ENCODE measurements at places on chromosomes 13 and 19. TPM values are rescaled to one million over a fixed set of nuclear protein-coding genes. Genes with fewer than 3 reads are reported as not detected.

DNA sequence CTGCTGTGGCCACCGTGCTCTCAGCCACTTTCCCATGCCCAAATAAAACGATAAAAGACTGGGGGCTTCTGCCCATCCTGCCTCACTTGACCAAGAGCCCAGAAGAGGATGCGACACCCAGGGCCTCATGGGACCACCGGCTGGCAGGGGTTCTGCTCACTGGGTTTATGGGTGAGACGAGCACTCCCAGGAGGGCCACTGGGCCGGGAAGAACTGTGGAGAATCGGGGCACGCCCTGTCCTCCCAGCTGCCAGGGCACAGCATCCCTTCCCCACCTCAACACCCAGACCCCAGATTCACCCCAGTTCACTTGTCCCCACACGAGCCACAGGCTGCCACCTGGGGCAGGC, 4.7 kb upstream of the F10 start:
- peaks cover 4% of the 10 kb centered on the region for H3K27me3 ChIP-seq
- no peak overlapping the region for H3K27ac ChIP-seq
- no peaks in the 10 kb centered on the region for H3K36me3 ChIP-seq
- no peaks in the 10 kb centered on the region for H3K4me1 ChIP-seq
- no peak overlapping the region for H3K4me3 ChIP-seq

GRCh38 chr13:28166257-28166656, 27.9 kb downstream of the PAN3 start:
- H3K4me1 ChIP-seq: peaks cover 69% of the 10 kb centered on the region

GRCh38 chr19:16319481-16319880, 5.1 kb upstream of the KLF2 start:
- H3K4me3 ChIP-seq: peak overlapping the region; percentile 56
- DNase-seq: no peak
- no peaks in the 10 kb centered on the region for H3K27me3 ChIP-seq
- peaks cover 14% of the 10 kb centered on the region for H3K4me1 ChIP-seq

GRCh38 chr19:35043906-35044305, 2.4 kb downstream of the HPN start:
- H3K36me3 ChIP-seq: no peaks in the 10 kb centered on the region
- no peak for DNase-seq
- H3K27me3 ChIP-seq: no peaks in the 10 kb centered on the region
- peak overlapping the region; percentile 23 for H3K27ac ChIP-seq
- H3K4me1 ChIP-seq: peaks cover 41% of the 10 kb centered on the region

DNA sequence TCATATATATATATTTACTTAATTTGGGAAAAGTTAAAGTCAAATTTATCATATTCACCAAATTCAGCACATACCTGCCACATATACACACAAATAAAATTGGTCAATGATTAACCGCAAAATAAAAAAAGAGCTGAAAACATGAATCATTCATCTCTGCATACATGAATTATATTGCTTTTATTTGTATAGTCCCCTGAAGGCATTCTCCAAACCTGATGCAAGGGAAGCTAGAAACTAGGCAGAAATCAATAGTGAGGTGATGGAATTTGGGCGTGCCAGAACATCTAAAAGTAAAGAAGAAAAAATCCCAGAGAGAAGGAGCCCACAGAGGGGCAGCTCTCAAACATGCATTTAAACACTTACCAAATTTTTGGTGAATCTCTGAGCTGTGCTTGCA, 60.1 kb downstream of the UFM1 start:
- H3K4me1 ChIP-seq: no peaks in the 10 kb centered on the region
- no peaks in the 10 kb centered on the region for H3K27me3 ChIP-seq
- no peak overlapping the region for H3K4me3 ChIP-seq
- DNase-seq: no peak
- no peak overlapping the region for H3K27ac ChIP-seq

DNA sequence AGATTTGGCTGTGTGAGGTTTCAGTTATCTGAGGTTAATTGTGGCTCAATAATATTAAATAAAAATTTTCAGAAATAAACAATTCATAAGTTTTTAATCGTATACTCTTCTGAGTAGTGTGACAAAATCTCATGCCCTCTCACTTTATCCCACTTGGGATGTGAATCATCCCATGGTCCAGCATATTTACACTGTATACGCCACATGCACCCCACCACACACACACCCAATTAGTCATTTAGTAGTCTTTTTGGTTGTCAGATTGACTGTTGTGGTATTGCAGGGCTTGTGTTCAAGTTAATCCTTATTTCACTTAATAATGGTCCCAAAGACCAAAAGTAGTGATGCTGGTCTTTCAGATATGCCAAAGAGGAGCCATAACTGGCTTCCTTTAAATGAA, 66.4 kb upstream of the PCDH9 start:
- H3K27me3 ChIP-seq: no peaks in the 10 kb centered on the region
- DNase-seq: no peak
- H3K36me3 ChIP-seq: no peaks in the 10 kb centered on the region
- H3K4me1 ChIP-seq: no peaks in the 10 kb centered on the region
- no peak overlapping the region for H3K27ac ChIP-seq

GRCh38 chr13:30865123-30866049, 40.7 kb upstream of the MEDAG start:
- no peak overlapping the region for H3K4me3 ChIP-seq
- no peak overlapping the region for H3K27ac ChIP-seq
- DNase-seq: peak; percentile 24
- H3K4me1 ChIP-seq: peaks cover 6% of the 10 kb centered on the region
- no peaks in the 10 kb centered on the region for H3K36me3 ChIP-seq

- no peak for DNase-seq
- no peak overlapping the region for H3K4me3 ChIP-seq
- H3K4me1 ChIP-seq: peaks cover 31% of the 10 kb centered on the region
- peaks cover 9% of the 10 kb centered on the region for H3K36me3 ChIP-seq
Measured at GRCh38 chr19:55091955-55092354, 16.3 kb downstream of the EPS8L1 start.

DNA sequence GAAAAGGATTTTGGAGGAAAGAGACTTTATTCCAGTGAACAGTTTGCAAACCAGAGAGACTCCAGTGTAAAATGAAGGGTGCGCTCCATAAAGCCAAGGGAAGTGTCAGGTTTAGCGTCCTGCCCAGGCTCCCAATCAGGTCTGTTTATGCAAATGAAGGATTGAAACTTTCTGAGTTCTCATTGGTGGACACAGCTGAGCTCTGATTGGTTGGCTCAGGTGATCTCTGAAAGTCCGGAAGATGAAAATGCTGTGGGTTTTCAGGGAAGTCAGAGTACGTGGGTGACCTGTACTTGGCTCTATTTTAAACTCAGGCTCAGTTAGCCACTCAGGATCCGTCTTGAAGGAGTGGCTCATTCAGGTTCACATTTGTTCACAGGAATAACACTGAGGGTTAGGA, 28.7 kb upstream of the CD33 start:
- H3K27ac ChIP-seq: no peak overlapping the region
- no peaks in the 10 kb centered on the region for H3K4me1 ChIP-seq
- no peak for DNase-seq
- H3K36me3 ChIP-seq: no peaks in the 10 kb centered on the region

DNA sequence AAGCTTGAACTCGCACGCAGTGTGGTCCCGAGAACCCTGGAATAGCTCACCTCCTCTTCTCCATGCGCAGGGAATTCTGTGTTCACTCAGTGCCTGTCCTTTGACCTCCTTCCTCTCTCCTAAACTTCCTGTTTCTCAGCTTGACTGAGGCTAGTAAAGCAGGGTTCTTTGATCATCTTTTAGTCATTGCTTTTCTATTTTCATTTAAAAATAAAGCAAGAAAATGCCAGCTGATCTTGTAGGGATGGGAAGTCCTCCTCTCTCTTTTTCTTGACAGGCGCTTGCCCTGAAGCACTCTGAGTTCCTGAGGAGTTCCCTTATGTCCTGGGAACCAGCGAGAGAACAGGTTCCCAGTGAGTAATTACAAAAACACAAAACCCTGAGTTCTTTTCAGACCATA, 62.8 kb downstream of the ARHGEF7 start:
- peak overlapping the region; percentile 99 for H3K27ac ChIP-seq
- peaks cover 9% of the 10 kb centered on the region for H3K36me3 ChIP-seq
- H3K27me3 ChIP-seq: no peaks in the 10 kb centered on the region

GRCh38 chr13:21608961-21609360, 5.0 kb upstream of the MICU2 start:
- no peak overlapping the region for H3K4me3 ChIP-seq
- peaks cover 18% of the 10 kb centered on the region for H3K27me3 ChIP-seq
- no peak for DNase-seq
- no peak overlapping the region for H3K27ac ChIP-seq

DNA sequence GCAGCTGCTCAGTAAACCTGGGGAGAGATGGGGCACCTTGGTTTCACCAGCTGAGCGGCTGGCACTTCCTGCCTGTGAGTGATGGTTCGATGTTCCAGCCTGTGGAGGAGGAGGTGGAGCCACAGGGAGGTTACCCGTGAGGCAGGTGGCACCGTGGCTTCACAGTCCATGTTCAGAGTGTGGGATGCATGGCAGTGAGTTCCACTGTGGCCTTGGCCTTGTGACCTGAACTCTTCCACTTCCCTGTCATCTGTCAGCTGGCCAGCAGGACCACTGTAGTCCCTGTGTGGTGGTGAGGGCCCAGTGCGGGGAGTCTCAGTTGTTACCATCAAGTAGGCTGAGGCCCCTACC, 16.9 kb downstream of the SMARCA4 start:
- H3K4me3 ChIP-seq: no peak overlapping the region
- no peaks in the 10 kb centered on the region for H3K36me3 ChIP-seq
- no peaks in the 10 kb centered on the region for H3K27me3 ChIP-seq
- DNase-seq: no peak
- no peak overlapping the region for H3K27ac ChIP-seq
- H3K4me1 ChIP-seq: peaks cover 35% of the 10 kb centered on the region

- H3K4me3 ChIP-seq: peak overlapping the region; percentile 48
- no peaks in the 10 kb centered on the region for H3K27me3 ChIP-seq
- H3K27ac ChIP-seq: no peak overlapping the region
- H3K36me3 ChIP-seq: no peaks in the 10 kb centered on the region
- peak; percentile 46 for DNase-seq
Measured at GRCh38 chr19:48683349-48683748, 10.5 kb upstream of the NTN5 start.

- no peak for DNase-seq
- H3K27ac ChIP-seq: no peak overlapping the region
- H3K36me3 ChIP-seq: no peaks in the 10 kb centered on the region
- H3K4me1 ChIP-seq: peaks cover 12% of the 10 kb centered on the region
- H3K27me3 ChIP-seq: no peaks in the 10 kb centered on the region
Measured at GRCh38 chr13:44146138-44146537, 227.5 kb upstream of the SERP2 start.

The F7 gene
- total RNA-seq: 0.14 TPM

The STOML3 gene
- not detected for total RNA-seq

The ZNF701 gene
- 40.3 TPM for total RNA-seq

The KLK15 gene
- total RNA-seq: not detected

The RUBCNL gene
- 9.7 TPM for total RNA-seq

The POLRMT gene
- total RNA-seq: 88.4 TPM
